ENCODE measurements at places on chromosomes 12 and 14.

DNA sequence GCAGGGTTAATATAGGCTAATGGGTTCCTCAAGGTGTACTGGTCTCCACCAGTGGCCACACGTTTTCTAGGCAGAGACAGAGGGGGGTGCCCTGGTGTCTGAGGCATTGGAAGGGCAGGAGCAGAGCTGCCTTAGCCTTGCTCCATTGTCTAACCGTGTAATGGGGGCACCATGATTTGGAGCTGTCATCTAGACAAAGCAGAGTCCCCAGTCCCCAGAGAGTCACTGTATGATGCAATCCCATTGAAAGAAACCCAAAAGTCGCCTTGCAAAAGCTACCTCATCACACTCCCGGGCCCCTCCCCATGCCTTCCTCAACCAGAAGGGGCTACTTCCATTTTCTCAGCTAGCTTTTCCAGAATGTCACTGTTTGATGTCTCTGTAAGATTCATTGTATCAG, 487.1 kb downstream of the AACS start:
- no peak for DNase-seq

- DNase-seq = no peak
These were observed 216.9 kb upstream of the DIO2 start for GRCh38 chr14:80428171-80428570.

DNA sequence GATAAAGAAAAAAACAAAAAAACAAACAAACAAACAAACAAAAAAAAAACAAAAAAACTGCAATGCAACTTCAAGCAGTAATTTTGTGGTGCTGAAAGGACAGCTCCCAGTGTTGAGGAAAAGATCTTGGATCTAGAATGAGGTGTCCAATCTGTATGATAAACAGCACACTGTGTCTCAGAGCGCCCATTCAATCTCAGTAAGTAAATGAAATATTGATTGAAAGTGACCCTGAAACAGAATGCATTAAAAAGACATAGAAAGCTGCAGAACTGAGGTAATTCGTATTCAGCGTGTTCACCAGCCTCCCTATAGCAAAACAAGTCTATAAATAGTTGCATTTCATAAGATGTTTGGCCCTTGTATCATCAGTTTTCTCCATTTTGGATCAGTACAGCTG, 153.0 kb downstream of the NOVA1 start:
- DNase-seq = no peak

- no peak for DNase-seq
These were observed 228.9 kb upstream of the AMIGO2 start for GRCh38 chr12:47308672-47309071.

GRCh38 chr12:102722147-102722546, 194.9 kb downstream of the PAH start:
- no peak for DNase-seq

- DNase-seq = no peak
These were observed 5.0 kb upstream of the NEDD1 start for GRCh38 chr12:96902076-96902475.

DNA sequence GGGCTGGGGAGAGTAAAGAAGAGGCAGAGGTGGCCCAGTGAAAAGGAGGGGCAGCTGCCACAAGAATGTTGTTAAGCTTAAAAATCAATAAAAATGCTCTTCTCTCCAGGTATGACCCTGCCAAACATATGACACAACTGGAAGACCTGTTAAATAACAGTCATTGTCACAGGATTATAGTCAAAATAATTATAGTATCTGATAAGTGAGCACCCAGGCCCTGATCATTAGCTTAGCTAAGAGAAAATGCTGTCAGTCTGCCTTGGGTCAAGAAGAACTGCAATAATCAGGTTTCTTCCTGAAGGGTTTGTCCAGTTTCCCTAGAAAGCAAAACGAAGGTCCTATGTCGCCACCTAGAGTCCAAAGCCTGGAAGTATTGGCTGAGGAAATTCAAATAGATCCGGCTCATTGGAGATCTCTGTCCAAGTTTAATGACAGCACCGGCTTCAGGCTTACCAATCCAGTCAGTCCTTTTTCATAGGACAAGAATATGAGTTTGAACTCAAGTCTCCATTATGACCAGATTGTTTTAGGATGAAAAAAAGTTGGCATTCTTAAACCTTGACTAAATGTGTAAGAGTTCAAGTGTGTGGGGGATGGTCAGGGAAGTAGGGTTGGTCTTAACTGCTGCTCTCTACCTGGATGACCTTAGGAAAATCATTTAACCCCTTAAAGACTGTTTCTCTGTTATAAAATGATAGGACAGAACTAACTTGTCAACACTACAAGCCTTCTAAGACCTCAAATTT, 22.5 kb upstream of the NKX2-8 start:
- peak; percentile 58 for DNase-seq

DNA sequence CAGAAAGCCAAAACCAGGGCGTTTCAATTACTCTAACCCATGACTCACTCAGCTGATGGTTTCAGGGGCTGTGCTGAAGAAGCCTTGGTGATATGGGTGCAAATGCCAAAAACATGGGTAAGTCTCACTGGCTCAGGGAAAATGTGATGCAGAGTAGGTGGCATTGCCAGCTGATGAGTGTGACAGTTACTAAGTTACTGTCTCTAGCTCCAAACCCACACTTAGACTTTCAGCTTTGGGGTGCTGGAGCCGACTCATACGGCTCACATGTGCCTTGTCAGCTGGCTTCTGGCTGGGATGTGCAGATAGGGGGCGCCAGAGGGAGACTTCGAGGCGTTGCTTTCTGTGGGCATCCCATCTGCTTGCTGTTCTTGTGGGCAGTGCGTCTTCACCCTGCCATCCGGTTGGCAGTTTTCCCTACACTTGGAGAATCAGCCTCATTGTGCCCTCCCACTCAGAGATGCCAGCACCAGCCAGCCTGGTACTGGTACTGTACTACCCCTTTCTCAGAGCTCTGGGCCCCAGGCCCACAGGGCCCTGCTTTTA, 11.1 kb upstream of the KRT7 start:
- DNase-seq = no peak

- DNase-seq = no peak
These were observed 54.3 kb downstream of the ZFYVE26 start for GRCh38 chr14:67762051-67762450.

DNA sequence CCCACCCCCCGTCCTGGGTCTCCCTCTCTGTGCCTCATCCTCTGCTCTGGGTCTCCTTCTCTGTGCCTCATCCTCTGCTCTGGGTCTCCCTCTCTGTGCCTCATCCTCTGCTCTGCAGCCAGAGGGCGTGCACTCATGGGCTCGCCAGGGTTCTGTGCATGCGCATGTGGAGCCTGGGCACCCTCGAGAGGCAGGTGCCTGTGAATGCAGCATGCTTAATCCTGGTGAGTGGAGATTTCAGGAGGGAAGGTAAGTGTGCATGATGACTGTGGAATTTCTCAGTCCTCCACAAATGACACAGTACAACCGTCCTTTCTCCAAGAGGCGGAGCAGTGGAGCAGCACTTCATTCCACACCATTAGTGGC, 65.2 kb downstream of the EP400 start:
- no peak for DNase-seq

DNA sequence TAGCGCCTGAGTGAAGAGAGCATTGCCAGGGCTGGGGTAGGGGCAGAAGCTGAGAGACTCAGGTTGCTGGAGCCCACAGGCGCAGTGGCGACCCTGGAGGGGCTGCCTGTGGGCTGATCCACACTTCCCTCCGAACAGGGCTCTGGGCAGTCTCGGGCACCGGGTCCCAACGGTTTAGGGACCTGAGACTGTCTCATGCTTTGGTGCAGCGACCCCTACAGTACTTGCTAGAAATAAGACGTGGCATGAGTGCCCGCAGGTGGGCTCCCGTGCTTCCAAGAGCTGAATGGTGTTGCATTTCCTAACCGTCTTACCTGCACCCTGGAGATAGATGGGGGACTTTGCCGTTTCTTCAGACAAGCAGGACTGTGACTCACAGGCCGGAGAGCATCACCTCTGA, 57.4 kb downstream of the AACS start:
- DNase-seq = no peak

- DNase-seq = no peak
These were observed 290.7 kb upstream of the PDE3A start for GRCh38 chr12:20077618-20078017.
